ENCODE measurements at places on chromosomes 2 and 18.

GRCh38 chr2:172845028-172845630, 109.5 kb downstream of the RAPGEF4 start:
- DNase-seq = no peak

DNA sequence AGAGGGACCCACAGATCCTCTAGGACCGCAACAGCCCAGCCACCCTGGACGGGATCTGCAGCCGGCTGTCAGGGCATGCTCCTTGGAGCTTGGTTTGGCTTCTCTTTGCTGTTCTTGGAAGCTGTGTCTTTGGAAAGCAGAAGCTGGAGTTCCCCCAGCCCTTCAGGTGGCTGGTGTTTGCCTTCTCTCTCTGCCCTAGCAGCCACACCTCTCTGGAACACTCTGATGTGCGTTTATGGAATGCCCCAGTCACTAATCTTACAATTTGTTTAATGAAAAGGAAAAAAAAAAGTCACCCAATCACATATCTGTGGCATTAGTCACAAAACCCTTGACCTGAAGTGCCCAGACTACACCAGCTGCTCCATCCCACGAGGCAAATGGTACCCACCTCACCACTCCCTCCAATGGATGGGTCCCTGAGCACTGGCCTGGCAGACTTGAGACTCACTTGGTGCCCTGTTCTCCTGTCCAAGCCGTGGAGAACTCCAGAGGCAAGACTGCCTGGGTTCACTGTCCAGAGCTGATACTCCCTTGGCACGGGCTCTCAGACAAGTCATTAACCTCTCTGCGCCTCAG, 70.2 kb upstream of the DAPL1 start:
- DNase-seq = no peak

DNA sequence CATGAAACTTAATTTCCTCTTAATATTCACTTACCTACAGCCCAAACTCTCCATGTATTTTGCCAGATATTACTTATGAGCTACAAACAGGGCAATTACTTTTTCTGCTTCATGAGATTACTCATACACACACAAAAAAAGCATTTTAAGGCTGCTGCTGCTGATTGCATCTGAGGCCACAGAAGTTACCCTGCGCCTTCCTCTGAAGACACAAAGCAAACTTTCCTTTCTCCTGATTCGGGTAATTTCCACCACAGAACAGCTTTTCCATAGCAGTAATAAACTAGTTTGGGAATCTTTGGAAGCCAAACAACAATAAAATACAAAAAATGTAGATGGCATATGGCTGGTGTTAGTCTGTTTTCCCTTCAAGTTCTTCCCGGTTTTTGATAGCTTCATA, 6.2 kb downstream of the TTC32 start:
- DNase-seq = no peak

DNA sequence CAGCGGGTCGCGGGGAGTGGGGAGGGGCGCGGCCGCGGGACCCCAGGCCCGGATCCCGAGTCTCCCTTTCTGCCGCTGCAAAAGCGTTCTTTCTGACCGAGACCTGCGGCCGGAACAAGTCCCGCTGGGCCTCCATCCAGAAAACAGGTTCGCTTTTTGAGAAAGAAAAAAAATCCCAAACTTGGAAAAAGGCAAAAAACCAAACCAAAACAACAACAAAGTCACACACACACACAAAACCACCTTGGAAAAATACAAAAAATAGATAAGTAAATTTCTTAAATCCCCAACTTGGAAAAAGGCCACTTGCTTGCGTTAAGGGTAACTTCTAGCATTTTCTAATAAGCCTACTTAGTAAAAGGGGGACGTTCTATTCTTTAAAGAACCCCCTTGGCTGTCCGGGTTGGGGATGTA, 250 bp upstream of the CHST10 start:
- no peak for DNase-seq
